Stimulated activated CD8-positive, alpha-beta memory T cell treated with anti-CD3 and anti-CD28 coated beads, Interleukin-7, amount 100 ng/mL, for 1 hour (primary cell): ENCODE measurements at places on chromosomes 12 and 14.

- DNase-seq = no peak
Measured at GRCh38 chr12:27428466-27428865, 18.1 kb upstream of the SMCO2 start.

- DNase-seq = no peak
Measured at GRCh38 chr14:36022765-36023410, 153.6 kb downstream of the PTCSC3 start.

DNA sequence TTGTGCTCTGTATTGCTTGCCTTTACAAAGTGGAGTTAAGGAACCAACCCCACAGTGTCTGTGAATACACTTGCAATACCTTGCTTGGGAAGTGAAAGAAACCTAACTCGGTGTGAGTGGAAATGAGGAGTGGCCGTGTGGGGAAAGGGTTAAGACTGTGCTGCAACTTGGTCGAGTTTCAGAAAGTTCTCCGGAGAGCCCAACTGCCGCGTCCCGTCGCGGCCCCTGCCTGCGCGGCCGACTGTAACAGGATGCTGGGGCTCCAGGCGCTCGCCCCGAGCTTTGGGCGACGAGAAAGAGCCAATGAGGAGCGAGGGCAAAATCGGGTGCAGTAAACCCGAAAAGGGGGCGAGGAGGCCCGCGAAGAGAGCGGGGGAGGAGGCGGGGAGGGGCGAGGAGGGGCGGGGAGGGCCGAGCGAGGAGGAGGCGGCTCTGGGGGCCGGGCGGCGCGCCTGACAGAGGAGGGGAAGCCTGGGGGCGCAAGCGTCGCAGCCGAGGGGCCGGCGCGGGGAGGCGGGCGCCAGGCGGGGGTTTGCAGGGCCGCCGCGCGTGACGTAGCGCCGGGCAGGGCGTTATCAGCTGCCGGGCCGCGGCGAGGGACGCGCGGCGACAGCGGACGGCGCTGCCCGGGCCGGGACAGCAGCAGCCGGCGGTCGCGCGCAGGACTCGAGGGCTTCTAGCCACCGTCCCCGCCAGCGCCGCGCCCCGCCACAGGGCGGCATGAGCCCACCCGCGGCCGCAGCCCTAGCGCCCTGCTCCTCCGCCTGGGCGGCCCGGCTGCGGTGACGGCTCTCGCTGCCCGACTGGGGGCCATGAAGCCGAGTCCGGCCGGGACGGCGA lies at the start of gene DACT1:
Gene DACT1, plus strand, starts transcription at position 572 of the 840 bp plus-strand sequence. Its CDS starts 241 bp downstream, at position 813.
- DNase-seq = no peak

DNA sequence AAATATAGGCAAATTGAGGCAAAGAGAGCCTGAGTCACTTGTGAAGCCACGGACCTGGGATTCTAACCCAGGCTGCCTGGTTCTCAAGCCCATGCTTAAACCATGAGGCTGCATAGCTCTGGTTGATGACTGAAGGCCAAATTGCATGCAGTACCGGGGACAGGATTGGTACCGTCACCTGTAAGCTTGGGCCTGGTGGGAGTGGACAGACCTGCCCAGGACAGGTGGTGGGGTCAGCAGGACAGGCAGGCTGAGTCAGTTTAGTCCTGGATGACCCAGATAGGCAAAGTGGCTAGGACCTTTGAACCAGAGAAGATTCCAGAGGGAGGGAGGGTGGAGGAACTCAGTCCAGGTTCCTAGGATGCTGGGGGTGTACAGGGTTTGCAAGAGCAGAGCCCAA lies 25.8 kb downstream of the RIN3 start:
- no peak for DNase-seq

GRCh38 chr14:22908601-22909000 lies 10.3 kb downstream of the RBM23 start:
- no peak for DNase-seq

DNA sequence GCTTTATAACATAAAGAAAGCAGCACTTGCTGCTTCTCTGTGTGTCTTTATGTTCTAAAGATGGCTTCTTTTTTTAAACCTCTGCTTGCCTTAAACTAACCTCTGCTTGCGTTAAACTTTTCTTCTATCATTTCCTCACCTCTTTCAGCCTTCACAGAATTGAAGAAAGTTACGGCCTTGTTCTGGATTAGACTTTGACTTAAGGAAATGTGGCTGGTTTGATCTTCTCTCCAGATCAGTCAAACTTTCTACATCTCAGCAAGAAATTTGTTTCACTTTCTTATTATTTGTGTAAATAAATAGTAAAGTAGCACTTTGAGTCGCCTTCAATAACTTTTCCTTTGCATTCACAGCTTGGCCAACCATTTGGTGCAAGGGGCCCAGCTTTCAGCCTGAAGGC lies 64.2 kb downstream of the CMAS start:
- no peak for DNase-seq

- no peak for DNase-seq
Measured at GRCh38 chr14:53360829-53361228, 207.7 kb upstream of the DDHD1 start.

DNA sequence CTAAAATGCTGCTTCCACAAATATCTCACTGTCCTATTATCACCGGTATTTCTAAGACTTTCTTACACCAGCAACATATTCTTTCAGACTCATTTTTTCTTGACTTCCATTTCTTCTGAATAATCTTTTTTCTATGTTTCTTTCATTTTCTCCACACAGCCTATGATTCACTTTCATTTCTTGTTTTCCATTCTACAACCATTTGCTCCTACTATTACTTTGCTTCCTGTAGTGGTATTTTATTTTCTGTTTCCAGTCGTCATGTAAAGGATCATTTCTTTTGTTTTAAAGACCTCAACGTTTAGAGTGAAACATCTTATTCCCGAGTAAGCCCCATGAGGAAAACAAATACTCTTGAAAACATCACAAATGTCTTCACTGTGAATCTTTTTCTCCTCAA lies 182.2 kb upstream of the MDGA2 start:
- DNase-seq = no peak

- DNase-seq = no peak
Measured at GRCh38 chr14:77823378-77823777, 23.5 kb downstream of the ADCK1 start.

DNA sequence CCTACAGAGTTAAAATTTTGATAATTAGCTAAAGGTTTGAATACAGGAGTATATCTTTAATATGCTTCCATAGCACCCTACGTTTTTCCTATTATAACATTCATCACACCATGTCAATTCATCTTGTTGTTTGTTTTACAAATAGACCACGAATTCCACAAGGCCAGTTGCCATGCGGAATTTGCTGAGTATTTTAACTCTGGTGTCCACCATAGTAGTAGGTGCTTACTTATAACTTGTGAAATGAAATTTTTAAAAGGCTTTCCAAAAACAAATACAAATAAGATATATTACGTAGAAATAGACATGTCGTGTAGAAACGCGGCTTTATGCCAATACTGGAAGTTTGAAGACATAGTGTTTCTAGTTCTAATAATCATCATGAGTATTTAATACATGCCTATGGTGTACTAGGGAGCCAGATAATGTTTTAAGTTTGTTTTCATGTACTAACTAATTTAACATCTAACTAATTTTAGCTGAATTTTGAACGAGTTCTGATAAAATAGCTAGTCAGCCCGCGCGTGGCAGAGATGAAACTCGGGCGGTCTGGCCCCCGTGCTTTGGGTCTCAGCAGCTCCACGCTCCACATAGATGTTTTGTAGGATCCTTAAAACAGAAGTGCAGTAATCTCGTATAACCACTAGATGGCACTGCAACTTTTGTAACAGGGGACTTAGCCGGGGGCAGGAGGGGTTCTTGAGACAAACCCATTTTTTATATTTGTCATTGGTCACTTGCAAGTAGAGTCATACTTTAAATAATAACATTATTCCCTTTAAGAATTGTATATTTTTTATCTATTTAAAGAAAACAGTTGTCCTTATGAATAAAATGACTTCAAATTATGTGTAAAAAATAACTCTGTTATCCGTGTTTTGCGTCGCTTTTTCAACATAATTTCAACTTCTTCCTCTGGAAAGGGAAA lies 10.2 kb downstream of the CD69 start:
- DNase-seq = peak; percentile 38

- DNase-seq = no peak
Measured at GRCh38 chr12:76072568-76072967, 11.9 kb downstream of the NAP1L1 start.

- DNase-seq = no peak
Measured at GRCh38 chr14:64775081-64775777, 71.0 kb downstream of the PLEKHG3 start.

- DNase-seq = no peak
Measured at GRCh38 chr12:131065279-131065678, 111.6 kb downstream of the ADGRD1 start.

- no peak for DNase-seq
Measured at GRCh38 chr14:85150166-85150565, 379.8 kb upstream of the FLRT2 start.
